ENCODE measurements at places on chromosomes 7 and 10. TPM values are rescaled to one million over a fixed set of nuclear protein-coding genes. Genes with fewer than 3 reads are reported as not detected.

DNA sequence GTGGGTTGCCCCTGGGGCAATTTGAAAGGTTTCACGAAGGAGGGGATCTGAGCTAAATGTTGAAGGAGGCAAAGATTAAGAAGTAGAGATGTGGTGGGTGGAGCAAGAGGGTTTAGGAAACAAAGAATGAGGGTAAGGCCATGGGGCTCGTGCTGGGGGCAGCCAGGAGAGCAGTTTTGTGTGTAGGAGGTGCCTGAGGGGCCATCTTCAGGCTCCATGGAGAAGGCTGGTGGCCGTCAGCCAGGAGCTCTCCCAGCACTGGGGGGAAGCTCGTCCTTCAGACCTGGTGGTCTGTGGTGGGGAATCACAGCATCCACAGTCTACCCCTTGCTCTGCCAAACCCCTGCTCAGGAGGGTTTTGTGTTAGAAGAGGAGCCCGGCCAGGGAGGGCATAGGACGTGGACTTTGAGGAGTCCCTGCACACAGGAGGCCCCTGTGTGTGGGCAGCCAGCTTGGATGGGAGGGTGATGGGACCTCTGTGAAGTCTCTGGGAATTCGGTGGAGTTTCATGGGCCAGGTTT, 11.8 kb upstream of the CXCL12 start:
- H3K27ac ChIP-seq: no peak overlapping the region
- no peaks in the 10 kb centered on the region for H3K36me3 ChIP-seq
- no peak for DNase-seq
- H3K4me3 ChIP-seq: no peak overlapping the region
- H3K27me3 ChIP-seq: no peaks in the 10 kb centered on the region
- no peaks in the 10 kb centered on the region for H3K4me1 ChIP-seq

- no peak overlapping the region for H3K4me3 ChIP-seq
- H3K27me3 ChIP-seq: no peaks in the 10 kb centered on the region
- no peaks in the 10 kb centered on the region for H3K4me1 ChIP-seq
- no peak overlapping the region for H3K27ac ChIP-seq
Observed at GRCh38 chr7:12475362-12476063, 71.8 kb upstream of the VWDE start.

DNA sequence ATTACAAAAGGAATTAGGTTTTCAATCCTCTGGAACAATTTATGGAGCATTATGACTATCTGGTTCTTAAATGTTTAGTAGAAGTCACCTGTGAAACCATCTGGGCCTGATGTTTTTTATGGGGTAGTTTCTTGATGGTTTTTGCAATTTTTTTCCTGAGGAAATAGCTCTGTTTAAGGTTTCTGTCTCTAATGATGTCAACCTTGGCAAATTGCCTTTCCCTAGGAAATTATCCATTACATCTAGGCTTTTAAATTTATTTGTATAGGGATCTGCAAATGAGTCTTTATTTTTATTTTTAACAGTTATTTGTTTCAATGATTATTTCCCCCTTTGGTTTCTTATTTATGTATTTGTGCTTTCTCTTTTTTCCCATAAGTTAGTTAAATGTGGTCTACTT, 222.8 kb downstream of the GALNT17 start:
- H3K4me1 ChIP-seq: no peaks in the 10 kb centered on the region
- DNase-seq: no peak

GRCh38 chr10:71821909-71822763, 28.9 kb downstream of the PSAP start:
- H3K4me3 ChIP-seq: no peak overlapping the region
- no peak for DNase-seq
- peaks cover 91% of the 10 kb centered on the region for H3K36me3 ChIP-seq
- no peaks in the 10 kb centered on the region for H3K27me3 ChIP-seq

GRCh38 chr10:95758351-95759025, 2.5 kb downstream of the ENTPD1 start:
- H3K27ac ChIP-seq: peak overlapping the region; percentile 72
- H3K27me3 ChIP-seq: no peaks in the 10 kb centered on the region
- DNase-seq: no peak

DNA sequence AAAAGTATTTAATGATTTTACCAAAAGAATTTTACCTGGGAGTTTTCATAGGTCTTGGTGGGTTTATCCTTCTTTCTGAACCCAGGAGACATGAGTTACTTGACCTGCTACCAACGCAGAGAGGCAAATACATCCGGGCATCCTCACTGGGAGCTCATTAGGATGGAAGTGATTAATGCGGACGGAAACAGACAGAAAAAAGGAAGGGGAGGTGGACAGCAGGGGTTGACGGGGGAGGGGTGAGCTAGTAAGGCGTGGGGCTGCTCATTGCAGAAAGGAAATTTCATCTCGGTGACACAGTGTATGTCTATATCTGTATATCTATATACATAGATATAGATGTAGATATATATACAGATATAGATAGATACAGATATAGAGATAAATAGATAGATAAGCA, 408.2 kb upstream of the ADARB2 start:
- H3K27me3 ChIP-seq: no peaks in the 10 kb centered on the region
- no peak overlapping the region for H3K4me3 ChIP-seq
- no peak for DNase-seq
- H3K4me1 ChIP-seq: no peaks in the 10 kb centered on the region

The C10orf71 gene
- polyA plus RNA-seq: not detected

The STK31 gene
- not detected for polyA plus RNA-seq

The CABCOCO1 gene
- polyA plus RNA-seq: not detected

The SLC26A5 gene
- polyA plus RNA-seq: not detected

All from CD4-positive, CD25-positive, alpha-beta regulatory T cell (primary cell).